ENCODE measurements at places on chromosomes 12 and 14.

DNA sequence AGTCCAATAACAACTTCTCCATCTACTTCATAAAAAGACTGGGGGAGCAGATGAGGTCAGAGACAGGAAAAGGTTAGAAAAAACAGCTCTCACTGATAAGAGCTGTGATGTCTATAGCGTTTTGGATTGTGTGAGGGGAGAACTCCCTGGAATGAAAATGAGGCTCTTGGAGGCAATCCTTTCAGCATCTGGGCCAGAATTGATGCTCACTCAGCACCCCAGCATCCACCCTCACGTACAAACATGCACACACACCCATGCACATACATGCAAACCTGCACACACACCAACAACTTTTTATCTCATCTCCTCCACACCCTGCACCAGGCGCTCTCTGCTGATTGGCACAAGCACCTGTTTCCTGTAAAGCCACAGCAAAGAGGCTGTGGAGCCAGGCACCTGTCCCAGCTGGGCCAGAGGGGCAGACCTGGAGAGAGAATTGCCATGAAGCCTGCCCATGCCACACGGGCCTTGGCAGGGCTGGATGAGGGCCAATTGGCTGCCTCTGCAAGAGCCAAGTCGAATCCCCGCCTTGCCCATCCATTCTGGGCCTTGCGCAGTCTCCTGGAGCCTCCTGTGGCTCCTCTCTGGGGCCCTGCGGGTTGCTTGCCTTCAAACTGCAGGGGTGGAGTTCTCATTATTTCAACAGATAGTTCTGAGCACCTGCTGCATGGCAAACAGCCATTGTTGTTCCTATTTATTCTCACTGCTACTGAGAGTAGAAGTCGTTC is 53.1 kb downstream of the SYNE3 start:
- DNase-seq, result no peak

- DNase-seq, result no peak
These were observed 2.9 kb downstream of the KRT8 start for GRCh38 chr12:52901715-52902541.

DNA sequence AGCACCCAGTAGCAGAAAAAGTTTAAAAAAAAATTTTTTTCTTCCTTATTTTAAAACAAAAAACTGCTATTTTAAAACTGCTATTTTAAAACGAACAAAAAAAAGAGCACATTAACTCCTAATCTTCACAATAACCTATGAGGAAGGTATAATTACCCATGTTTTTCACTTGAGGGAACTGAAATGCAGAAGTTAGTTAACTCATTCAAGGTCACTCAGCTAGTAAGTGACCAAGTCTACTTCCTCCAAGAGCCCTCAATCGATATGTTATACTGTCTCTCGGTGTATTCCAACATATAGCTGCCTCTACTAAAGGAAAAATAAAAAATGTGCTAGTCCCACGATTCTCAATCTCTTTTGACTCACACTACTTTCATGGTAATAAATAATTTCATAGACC is 7.8 kb downstream of the RPAP3 start:
- DNase-seq, result no peak

- DNase-seq, result no peak
These were observed 45.6 kb upstream of the BCL2L14 start for GRCh38 chr12:12024911-12025682.

- no peak for DNase-seq
These were observed 245.9 kb downstream of the CHST11 start for GRCh38 chr12:104702565-104703139.

- no peak for DNase-seq
These were observed 95.2 kb upstream of the TBX3 start for GRCh38 chr12:114779186-114779585.

DNA sequence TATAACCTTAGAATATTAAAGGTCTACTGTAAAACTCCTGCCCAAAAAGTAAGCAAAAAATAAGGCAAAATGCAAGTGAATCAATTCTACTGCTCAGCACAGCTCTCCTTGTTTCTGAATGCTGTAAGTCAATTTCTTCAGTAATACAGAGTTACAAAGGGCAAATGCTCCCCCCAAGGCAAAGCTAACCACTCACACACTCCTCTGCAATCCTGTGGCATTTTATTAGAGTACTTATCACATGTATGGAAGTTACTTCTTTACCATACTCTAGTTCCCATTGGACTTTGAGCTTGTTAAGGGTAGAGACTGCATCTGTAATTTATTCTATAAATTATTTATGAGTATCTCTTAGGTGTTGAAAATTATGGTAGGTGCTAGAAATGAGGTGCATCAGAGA is 27.2 kb downstream of the SEL1L start:
- DNase-seq, result no peak

DNA sequence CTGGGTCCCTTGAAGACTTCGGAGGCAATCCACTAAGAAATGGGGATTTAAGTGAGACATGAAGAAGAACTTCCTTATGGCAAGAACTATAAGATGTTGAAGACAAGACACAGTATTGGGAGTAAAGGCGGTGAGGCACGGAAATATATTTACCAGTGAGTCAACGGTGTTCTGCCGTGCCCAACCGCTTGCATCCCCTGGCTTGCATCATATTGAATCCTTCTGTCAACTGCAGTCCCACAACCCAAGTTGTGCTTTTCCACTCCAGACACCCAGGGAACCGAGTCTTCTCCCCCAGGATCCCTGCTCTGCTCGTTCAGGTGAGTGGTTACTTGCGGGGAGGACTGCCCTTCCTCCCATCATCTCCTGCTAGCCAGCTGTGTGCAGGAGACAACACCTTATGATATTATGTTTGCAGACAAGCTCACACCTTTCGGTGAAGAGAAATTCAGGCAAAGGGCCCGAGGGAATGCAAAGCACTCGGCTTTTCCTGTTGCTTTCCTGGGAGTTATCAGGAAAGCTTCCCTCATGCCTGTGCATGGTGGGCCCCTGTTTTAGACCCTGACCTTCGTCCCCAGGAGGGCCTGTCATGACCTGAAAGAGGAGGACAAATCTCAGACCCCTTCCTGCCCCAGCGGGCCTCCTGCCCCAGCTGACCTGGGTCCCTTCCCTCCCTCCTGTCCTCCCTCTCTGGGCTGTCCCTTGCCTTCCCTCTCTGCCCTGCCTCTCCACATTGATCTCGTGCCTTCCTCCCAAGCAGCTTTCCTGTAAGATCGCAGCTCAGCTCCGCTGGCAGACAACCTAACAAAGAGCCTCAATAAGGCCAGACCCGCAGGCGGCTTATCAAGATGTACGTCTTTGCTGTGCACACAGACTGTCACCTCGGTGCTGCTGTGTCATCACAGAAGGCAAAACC is 4.3 kb upstream of the LRTM2 start:
- DNase-seq, result no peak

DNA sequence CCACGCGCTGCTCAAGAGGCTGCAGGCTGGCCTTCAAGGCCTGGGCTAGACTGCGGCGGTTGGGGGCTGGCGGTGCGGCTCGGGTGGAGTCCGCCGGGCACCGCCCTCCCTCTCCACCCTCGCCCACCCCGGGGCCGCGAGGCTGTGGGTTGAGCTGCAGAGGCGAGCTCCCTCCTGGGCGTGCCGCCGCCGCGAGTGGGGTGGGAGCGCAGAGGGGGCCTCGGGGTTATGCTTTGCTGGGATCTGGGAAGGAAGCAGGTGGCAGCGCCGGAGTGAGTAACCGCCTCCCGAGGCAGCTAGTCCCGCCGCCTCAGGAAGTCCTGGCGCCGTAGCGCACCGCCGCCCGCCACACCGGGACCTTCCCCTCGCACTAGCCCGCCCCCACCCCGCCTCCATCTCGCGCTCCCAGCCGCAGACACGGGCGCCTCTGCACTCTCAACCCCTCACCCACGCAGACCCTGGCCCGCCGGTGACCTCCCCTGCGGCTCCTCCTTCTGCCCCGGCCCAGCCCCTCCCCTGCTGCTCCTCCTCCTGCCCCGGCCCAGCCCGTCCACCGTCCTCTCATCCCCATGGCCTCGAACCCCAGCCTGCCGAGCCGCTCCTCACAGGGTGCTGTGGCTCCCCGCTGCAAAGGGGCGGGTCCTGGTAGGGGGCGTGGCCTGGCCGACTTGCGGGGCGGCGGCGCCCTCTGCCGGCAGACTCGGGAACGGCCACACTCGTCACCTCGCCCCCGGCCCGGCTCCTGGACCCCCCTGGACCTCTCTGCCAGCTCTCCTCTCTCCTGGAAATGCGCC is 16.6 kb downstream of the TAMALIN start:
- no peak for DNase-seq

DNA sequence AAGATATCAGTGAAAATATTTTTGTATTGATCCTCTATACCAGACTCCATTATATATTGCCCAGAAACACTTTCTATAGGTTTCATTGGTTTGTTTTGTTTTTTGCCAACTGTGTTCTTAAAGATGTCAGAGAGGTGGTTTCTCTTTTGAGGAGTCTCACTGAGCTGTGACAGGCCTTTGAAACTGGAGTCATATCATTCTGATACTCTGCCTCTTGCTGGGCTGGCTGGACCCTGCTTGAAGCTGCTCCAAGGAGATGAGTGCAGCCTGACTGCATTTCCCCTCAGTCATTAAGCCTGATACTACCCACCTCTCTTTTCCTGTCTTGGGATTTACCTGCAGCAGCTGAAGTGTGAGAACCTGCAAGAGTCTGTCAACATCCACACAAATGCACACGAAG is 16.4 kb upstream of the TAS2R30 start:
- no peak for DNase-seq

DNA sequence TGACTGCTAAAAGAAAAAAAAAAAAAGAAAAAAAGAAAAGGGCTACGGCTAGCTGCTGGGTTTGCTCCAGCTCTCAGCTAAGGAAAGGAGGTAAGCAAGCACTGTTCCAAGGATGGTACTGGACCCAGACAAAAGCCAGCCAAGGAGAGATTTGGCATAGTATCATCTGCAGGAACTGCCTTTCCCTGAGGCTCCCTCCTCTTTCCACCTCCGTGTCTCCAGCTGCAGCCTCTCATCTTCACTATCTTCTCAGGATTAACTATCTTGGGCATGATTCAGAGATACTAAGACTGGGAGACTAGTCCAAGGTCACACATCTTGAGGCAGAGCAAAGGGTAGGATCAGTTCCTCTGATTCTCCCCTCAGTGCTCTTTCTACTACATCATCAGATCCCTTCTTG is 6.0 kb downstream of the KITLG start:
- no peak for DNase-seq

- no peak for DNase-seq
These were observed 11.5 kb upstream of the TSPAN11 start for GRCh38 chr12:30914986-30915591.

DNA sequence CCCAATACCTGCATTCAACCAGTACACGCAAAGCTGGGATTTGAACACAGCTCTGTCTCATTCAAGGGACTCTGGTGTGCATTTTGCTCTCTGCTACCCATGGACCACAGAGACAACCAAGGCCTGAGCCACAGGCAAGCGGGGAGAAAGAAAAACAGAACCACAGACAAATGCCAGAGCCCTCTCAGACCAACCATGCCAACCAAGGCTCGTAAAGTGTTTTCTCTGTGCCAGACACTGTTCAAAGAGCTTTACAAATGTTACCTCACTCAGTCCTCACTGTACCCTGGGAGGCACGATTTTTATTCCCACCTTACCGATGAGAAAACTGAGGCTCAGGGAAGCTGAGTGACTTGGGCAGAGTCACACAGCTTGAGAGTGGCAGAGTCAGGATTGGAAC is 32.4 kb upstream of the EML1 start:
- DNase-seq, result no peak

- DNase-seq, result no peak
These were observed 20.1 kb upstream of the AKAP5 start for GRCh38 chr14:64444984-64445845.

GRCh38 chr12:22731236-22731635 is 106.3 kb downstream of the ETNK1 start:
- no peak for DNase-seq

- no peak for DNase-seq
These were observed 413 bp upstream of the TUBA1C start for GRCh38 chr12:49264466-49264872.

DNA sequence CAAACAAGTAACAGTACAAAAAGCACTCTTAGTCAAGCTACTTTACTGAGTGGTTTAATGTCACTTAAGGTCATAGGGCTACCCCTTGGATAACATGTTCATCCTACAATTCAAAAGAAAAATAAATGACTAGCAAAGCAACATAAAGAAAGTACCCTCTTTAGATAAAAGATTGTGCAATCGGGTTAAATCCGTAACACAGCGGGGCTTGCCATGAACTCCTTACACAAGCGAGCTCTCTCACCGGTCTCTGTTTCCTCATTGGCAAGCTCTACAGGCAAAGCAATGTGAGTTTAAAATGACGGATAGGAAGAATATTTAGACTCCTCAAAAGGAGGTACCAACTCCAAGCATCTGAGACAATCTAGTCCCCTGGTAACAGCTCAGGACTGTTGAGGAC is 140.6 kb downstream of the EGLN3 start:
- no peak for DNase-seq

DNA sequence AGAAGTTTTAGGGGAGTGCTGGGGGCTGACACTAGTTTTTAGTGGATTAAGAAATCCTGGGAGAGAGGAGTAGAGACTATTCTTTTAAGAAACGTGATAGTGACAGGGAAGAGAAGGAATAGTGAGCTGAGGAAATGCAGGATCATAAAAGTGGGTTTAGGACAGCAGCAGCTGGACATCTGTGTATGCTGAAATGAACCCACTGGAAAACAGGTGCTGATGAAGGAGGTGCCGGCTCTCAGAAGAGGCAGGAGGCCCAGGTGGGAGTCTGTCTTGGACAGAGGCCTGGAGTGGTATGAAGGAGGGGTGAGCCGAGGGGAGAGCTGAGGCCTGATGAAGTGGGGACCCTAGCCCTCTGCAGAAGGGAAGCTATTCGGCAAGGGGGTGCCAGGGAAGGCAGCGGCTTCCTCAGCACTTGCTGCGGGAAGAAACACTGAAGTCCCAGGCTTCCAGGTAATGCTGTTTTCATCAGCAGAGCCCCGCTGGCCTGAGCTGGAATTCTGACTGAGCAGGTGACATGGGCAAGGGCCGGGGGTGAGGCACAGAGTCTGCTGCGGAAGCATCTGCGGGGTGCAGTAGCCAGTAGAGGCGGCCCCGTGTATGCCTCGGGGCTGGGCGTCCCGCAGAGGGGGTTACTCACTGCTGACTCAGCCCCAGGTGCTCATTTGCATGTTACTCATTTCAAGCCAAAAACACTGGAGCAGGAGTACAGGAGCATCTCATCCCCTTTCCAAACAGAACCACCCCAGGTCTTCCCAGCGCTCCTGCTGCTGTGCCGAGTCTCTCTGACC is 89.7 kb downstream of the TMCC3 start:
- peak; percentile 55 for DNase-seq

GRCh38 chr14:104230946-104231345 is 92.6 kb downstream of the KIF26A start:
- DNase-seq, result no peak

DNA sequence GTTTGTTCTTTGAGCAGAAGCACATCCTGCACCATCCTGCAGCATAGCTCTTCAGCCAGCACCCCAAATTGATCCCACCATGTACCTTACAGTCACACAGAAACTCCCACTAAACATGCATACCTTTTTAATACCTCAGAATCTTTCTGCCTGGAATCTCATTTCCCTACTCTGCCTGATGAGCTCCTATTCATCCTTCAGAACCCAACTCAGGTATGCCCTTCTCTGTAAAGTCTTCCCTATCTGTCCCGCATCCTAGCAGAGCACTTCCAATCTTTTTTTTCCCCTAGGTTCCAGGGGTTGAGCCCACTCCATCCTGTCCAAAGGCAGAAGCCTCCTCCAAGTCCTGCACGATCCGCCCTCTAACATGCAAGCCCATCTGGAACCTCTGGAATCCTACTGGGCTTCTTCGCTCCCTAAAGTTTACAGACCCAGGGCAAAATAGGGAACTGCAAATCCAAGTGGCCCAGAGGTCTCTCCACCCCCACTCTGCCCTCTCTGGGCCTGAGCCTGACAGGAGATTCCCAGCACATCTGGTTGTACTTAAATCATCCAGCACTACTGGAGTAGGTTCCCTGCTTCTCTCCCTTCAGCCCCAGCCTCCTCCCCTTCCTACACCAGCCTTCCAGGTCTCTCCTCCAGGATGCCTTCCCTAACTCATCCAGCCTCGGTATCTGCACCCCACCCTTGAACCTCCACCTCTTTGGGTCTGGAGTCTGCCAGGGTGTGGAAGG is 4.1 kb upstream of the FIGNL2 start:
- no peak for DNase-seq
